ENCODE measurements at places on chromosomes 7 and 10.
A peak's percentile ranks its signal among the peaks of the same experiment; 100 is the strongest.

- no peaks in the 10 kb centered on the region for H3K36me3 ChIP-seq
- H3K4me3 ChIP-seq, result no peak overlapping the region
- no peak overlapping the region for H3K27ac ChIP-seq
- peaks cover 5% of the 10 kb centered on the region for H3K4me1 ChIP-seq
- DNase-seq, result no peak
- no peaks in the 10 kb centered on the region for H3K27me3 ChIP-seq
Measured at GRCh38 chr7:131897016-131897789, 340.8 kb upstream of the PODXL start.

DNA sequence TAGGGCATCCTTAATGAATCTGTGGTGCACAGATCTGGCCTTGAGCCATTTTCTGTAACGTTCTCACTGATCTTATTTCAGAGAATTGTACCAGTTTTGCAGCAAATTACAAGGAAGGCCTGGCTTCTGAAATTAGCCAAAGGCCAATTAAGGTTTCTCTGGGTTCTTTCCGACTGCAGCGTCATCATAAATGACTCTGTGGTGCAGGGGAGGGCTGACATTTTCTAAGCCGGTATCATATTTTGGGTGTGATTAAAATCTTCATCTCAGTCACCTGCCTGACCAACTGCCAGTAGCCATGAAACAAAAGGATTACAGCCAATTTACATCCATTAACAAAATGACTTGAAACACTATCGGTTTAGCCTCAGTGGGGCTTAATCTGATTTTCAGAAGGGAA lies 363.7 kb downstream of the ADRA2A start:
- no peak overlapping the region for H3K4me3 ChIP-seq
- DNase-seq, result no peak
- no peaks in the 10 kb centered on the region for H3K4me1 ChIP-seq
- no peaks in the 10 kb centered on the region for H3K36me3 ChIP-seq
- H3K27ac ChIP-seq, result no peak overlapping the region
- H3K27me3 ChIP-seq, result no peaks in the 10 kb centered on the region

DNA sequence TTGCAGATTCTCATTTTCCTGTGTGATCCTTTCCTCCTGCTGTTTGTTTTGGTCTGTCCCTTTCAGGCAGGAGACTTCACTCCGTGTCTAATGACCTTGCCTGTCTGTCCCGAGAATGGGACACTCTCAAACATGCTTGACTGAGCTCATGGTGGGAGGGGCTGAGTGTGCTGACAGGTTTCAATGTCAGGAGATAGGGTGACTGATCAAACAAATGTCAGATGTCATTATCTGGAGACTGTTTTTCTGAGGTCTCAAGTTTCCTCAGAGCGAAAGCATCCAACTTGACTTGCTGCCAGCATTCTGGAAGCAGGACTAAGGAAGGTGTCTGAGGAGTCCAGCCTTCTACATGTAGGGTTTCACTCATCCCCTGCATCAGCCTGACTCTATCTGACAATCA lies 228.8 kb upstream of the KIAA1217 start:
- H3K36me3 ChIP-seq, result no peaks in the 10 kb centered on the region
- H3K27ac ChIP-seq, result no peak overlapping the region
- H3K4me3 ChIP-seq, result no peak overlapping the region
- no peaks in the 10 kb centered on the region for H3K27me3 ChIP-seq
- DNase-seq, result no peak

GRCh38 chr10:85036661-85037060 lies 708.3 kb downstream of the CCSER2 start:
- no peak for DNase-seq
- H3K4me3 ChIP-seq, result no peak overlapping the region
- H3K27ac ChIP-seq, result no peak overlapping the region
- no peaks in the 10 kb centered on the region for H3K27me3 ChIP-seq
- no peaks in the 10 kb centered on the region for H3K36me3 ChIP-seq
- no peaks in the 10 kb centered on the region for H3K4me1 ChIP-seq

GRCh38 chr10:96663797-96664196 lies 56.5 kb downstream of the PIK3AP1 start:
- no peak for DNase-seq
- peaks cover 4% of the 10 kb centered on the region for H3K4me1 ChIP-seq
- no peak overlapping the region for H3K4me3 ChIP-seq

GRCh38 chr10:75357500-75357899 lies 44.1 kb downstream of the ZNF503 start:
- no peak for DNase-seq
- H3K4me1 ChIP-seq, result no peaks in the 10 kb centered on the region
- H3K4me3 ChIP-seq, result no peak overlapping the region
- H3K27me3 ChIP-seq, result no peaks in the 10 kb centered on the region
- no peaks in the 10 kb centered on the region for H3K36me3 ChIP-seq

- DNase-seq, result peak; percentile 85
- H3K4me3 ChIP-seq, result peak overlapping the region; percentile 76
- H3K4me1 ChIP-seq, result peaks cover 17% of the 10 kb centered on the region
- peaks cover 16% of the 10 kb centered on the region for H3K36me3 ChIP-seq
- H3K27ac ChIP-seq, result peak overlapping the region; percentile 88
- H3K27me3 ChIP-seq, result peaks cover 12% of the 10 kb centered on the region
Measured at GRCh38 chr10:101031796-101032636, 982 bp downstream of the SFXN3 start.

- no peaks in the 10 kb centered on the region for H3K36me3 ChIP-seq
- no peak overlapping the region for H3K27ac ChIP-seq
- H3K4me3 ChIP-seq, result no peak overlapping the region
- DNase-seq, result no peak
- no peaks in the 10 kb centered on the region for H3K4me1 ChIP-seq
Measured at GRCh38 chr10:20874261-20874660, 22.9 kb downstream of the NEBL start.

- H3K4me1 ChIP-seq, result peaks cover 3% of the 10 kb centered on the region
- no peak overlapping the region for H3K27ac ChIP-seq
- no peak overlapping the region for H3K4me3 ChIP-seq
- peaks cover 11% of the 10 kb centered on the region for H3K27me3 ChIP-seq
- DNase-seq, result no peak
Measured at GRCh38 chr7:136009488-136010079, 32.4 kb upstream of the MTPN start.

GRCh38 chr7:149422914-149423301 lies 38.0 kb downstream of the ZNF777 start:
- H3K4me1 ChIP-seq, result peaks cover 19% of the 10 kb centered on the region
- no peaks in the 10 kb centered on the region for H3K36me3 ChIP-seq
- no peak overlapping the region for H3K27ac ChIP-seq
- no peak for DNase-seq

DNA sequence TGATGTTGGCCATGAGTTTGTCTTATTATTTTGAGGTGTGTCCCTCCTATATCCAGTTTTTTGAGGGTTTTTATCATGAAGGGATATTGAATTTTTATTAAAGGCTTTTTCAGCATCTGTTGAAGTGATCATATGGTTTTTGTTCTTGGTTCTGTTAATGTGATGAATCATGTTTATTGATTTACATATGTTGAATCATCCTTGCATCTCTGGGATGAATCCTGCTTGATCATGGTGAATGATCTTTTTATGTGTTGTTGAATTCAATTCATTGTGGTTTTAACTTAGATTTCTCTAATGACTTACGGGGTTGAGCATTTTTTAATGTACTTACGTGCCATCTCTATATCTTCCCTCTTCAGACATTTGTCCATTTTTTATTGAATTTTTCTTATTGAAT lies 22.9 kb downstream of the DLD start:
- H3K27me3 ChIP-seq, result no peaks in the 10 kb centered on the region
- peaks cover 3% of the 10 kb centered on the region for H3K4me1 ChIP-seq
- peaks cover 76% of the 10 kb centered on the region for H3K36me3 ChIP-seq
- DNase-seq, result no peak
- no peak overlapping the region for H3K4me3 ChIP-seq

GRCh38 chr10:91317541-91317940 lies 92.6 kb upstream of the HECTD2 start:
- H3K4me1 ChIP-seq, result no peaks in the 10 kb centered on the region
- H3K36me3 ChIP-seq, result no peaks in the 10 kb centered on the region
- no peak overlapping the region for H3K27ac ChIP-seq
- DNase-seq, result no peak
- H3K27me3 ChIP-seq, result peaks cover 6% of the 10 kb centered on the region

- H3K27ac ChIP-seq, result no peak overlapping the region
- DNase-seq, result no peak
- H3K27me3 ChIP-seq, result no peaks in the 10 kb centered on the region
- no peaks in the 10 kb centered on the region for H3K36me3 ChIP-seq
Measured at GRCh38 chr10:130915065-130915464, 396.5 kb downstream of the TCERG1L start.

GRCh38 chr10:18423058-18423637 lies 228.2 kb downstream of the NSUN6 start:
- no peaks in the 10 kb centered on the region for H3K36me3 ChIP-seq
- H3K27me3 ChIP-seq, result peaks cover 4% of the 10 kb centered on the region
- DNase-seq, result no peak
- H3K27ac ChIP-seq, result no peak overlapping the region
- H3K4me3 ChIP-seq, result no peak overlapping the region

DNA sequence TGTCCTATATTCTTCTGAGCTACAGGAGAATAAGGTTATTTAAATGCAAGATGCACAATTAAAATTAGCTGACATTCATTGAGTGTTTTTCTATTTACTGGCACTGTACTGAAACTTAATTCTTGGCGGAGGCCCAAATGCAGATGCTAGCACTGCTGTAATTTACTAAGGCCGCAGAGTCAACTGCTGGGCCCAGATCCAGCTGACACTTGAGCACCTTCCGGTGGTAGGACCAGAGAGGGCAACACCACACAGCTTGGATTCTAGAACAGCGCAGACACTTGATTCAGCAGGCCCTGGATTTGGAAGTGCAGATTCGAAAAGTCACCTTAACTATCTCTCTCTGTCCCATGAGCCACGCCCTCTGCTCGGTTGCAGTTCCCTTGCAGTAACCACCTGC lies 228.6 kb upstream of the TMEM72 start:
- H3K4me3 ChIP-seq, result no peak overlapping the region
- no peak overlapping the region for H3K27ac ChIP-seq
- no peak for DNase-seq

DNA sequence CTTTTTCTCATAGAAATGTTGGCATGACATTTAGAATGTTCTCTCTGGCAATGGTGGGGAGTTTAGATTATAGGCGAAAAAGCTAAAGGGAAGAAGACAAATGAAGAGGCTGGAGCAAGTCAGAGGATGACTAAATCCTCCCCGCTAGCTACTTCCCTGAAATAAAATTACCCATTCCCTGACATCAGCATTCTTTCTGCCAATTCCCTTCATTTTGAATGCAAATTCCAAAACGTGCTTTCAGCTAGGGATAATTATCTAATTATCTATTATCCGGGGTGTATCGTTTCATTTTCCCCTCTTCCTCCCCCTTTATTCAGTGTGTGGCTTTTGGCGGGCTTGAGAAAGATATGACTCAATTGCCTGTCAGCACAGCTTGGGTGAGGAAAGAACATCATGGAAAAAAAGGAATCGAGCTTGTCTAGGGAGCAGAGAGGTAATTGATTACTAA lies 672.3 kb downstream of the TNS3 start:
- H3K27me3 ChIP-seq, result no peaks in the 10 kb centered on the region
- H3K27ac ChIP-seq, result no peak overlapping the region
- H3K36me3 ChIP-seq, result no peaks in the 10 kb centered on the region

DNA sequence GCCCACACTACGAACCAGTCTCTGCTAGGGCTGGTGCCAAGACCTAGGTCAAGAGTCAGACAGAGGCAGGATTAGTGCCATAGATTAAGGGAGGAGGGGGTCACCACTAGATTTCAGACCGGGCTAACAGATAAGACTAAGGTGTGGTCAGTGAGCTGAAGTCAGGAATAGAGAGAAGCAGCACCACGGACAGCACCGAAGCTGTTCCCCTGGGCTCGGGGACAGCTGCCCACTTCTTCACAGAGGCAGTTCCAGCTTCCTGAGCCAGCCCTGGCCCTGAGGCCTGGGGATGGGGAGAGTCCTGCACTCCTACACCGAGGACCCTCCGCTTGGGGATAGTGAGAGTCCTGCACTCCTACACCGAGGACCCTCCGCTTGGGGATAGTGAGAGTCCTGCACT lies 11.2 kb upstream of the JAKMIP3 start:
- no peaks in the 10 kb centered on the region for H3K4me1 ChIP-seq
- no peaks in the 10 kb centered on the region for H3K36me3 ChIP-seq
- H3K27me3 ChIP-seq, result peaks cover 4% of the 10 kb centered on the region
- no peak for DNase-seq
- H3K27ac ChIP-seq, result no peak overlapping the region
- H3K4me3 ChIP-seq, result no peak overlapping the region

GRCh38 chr7:91375378-91375777 lies 111.1 kb downstream of the FZD1 start:
- no peak overlapping the region for H3K4me3 ChIP-seq
- no peak for DNase-seq
- H3K27me3 ChIP-seq, result no peaks in the 10 kb centered on the region

DNA sequence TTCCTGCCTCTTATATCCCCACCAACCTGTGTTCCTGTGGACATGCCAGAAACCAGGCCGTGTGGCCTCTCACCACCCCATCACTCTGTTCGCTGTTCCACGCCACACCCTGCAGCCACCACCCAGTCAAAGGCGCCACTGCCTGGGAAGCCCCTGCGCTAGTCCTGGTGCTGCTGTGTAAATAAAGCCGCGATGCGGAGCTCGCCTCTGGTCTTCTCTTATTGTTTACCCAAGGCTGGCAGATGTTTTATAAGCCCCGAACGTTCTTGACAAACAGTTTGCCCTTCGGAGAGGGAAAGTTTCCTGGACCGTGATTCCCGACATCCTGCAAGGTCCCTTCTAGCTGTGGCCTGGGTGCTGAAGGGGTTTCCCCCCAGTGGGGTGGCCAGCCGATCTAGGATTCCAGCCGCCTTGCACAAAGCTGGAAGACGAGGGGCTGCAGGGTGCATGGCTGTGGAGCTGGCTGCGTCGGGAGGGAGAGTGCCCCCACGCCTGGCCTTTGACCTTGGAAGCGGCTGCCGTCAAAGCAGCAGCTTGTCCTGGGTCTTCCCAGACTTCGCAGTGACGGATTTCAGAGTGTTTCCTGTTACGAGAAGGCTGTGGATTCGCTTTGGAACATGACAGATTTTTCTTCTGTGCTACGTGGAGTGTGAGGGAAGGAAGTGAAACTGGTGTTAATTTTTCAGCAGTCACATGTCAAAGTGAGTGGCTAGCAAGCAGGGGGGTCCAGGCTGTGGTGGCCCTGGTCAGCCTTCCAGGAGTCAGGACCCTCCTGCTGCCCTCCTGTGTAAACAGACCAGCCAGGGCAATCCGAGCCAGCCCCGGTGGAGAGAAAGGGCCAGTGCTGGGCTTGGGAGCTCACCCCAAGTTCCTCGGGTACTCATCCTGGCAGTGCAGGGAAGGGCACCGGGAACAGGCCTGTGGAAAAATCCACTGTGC lies 61.6 kb downstream of the LHPP start:
- H3K27ac ChIP-seq, result no peak overlapping the region
- H3K36me3 ChIP-seq, result no peaks in the 10 kb centered on the region
- no peaks in the 10 kb centered on the region for H3K27me3 ChIP-seq
- no peaks in the 10 kb centered on the region for H3K4me1 ChIP-seq
- no peak overlapping the region for H3K4me3 ChIP-seq
- DNase-seq, result no peak

- no peaks in the 10 kb centered on the region for H3K27me3 ChIP-seq
- DNase-seq, result no peak
- no peaks in the 10 kb centered on the region for H3K36me3 ChIP-seq
- no peak overlapping the region for H3K27ac ChIP-seq
- no peaks in the 10 kb centered on the region for H3K4me1 ChIP-seq
- no peak overlapping the region for H3K4me3 ChIP-seq
Measured at GRCh38 chr7:109476409-109476808, 906.7 kb downstream of the DNAJB9 start.

GRCh38 chr7:66296557-66296956 lies 91.4 kb downstream of the TPST1 start:
- no peak overlapping the region for H3K4me3 ChIP-seq
- no peaks in the 10 kb centered on the region for H3K36me3 ChIP-seq
- no peaks in the 10 kb centered on the region for H3K27me3 ChIP-seq
- H3K27ac ChIP-seq, result no peak overlapping the region
